ENCODE measurements at places on chromosomes 1 and 21.

DNA sequence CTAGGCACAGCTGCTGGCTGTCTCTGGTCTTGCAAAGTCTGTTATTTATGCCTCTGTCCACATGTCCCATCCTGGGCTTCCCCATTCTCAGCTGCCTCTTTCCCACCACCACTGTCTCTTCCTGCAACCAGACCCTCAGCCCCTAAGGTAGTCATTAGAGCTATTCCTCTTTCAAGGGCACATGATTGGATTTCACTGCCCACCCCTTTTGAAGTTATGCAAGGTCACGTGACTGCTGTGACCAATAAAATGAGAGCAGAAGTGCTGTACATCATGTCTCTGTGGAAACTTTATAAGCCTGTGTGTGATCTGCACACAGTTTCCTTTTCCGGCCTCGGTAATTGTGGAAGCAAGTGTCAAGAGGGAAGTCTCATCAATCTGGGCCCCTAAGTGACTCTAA, 136.6 kb upstream of the HMGB4 start:
- DNase-seq: no peak

GRCh38 chr1:59057211-59057694, 239.6 kb upstream of the FGGY start:
- DNase-seq: peak; percentile 97

- DNase-seq: no peak
These were observed at the start of gene EPHB2 for GRCh38 chr1:22710701-22711049. EPHB2 (plus strand) TSS chr1:22710839; CDS start chr1:22710983, 144 bp downstream.

GRCh38 chr1:175132436-175132835, 60.1 kb downstream of the KIAA0040 start:
- DNase-seq: no peak

GRCh38 chr21:33198346-33199099, 31.2 kb upstream of the IFNAR2 start:
- peak; percentile 54 for DNase-seq

- no peak for DNase-seq
These were observed 1.2 kb downstream of the SCAF4 start for GRCh38 chr21:31730712-31731055.

DNA sequence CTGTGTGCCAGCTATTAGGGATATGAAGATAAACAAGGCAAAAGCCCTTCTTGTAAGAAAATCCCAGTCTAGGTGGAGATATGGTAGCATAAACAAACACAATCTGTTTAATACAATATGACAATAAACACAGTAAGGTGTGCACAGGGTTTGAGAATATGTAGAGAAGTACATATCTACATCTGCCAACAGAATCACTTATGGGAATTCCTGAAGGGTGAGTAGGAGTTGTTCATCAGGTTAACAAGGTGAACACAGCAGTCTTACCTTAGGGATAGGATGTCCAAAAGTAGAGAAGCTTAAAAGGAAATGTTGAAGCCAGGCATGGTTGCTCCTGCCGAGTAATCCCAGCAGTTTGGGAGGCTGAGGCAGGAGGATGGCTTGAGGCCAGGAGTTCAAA, 57.7 kb upstream of the LRRC7 start:
- DNase-seq: no peak
